Esophagus mucosa (tissue), 1 donor: ENCODE measurements at places on chromosomes 4 and X.
A peak's percentile ranks its signal among the peaks of the same experiment; 100 is the strongest.

DNA sequence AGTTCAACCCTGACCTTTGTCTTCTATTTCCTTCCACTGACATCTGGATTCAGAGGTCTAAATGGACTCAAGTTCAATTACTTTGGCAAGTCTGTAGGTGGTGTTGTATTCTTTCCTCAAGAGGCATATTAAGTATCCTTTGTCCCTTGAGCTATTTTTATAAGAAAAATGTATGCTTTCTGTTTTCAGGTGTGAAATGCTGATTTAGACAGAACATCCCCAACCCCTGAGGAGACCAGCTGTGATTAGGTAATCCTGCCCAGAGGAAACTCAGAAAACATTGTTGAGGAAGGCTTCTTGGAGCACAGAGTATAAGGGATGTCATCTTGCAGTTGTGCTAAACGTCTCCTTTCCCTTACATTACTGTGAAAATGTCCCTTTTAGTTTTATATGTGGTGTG lies 46.6 kb upstream of the EGFL6 start:
- no peak for ATAC-seq

DNA sequence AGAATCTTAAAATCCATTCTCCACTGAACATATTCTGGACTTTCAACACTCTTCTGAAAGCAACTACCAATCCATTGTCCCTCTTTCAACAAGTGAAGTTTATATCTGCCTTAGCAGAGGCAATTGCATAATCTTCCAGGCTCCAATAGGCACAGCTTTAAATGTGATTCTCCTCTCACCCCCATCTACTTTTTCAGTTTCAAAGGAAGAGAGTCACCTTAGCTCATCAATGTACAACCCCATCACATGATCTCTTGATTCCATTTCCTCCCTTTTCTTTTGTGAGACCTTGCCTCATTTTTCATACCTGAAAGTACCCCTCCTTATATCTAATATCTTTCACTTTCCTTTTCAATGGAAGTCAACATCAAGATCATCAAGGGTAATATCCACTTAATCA lies 921.7 kb upstream of the EPHA5 start:
- ATAC-seq, result no peak

- ATAC-seq, result no peak
Measured at GRCh38 chr4:144562019-144562705, 83.8 kb upstream of the HHIP start.

DNA sequence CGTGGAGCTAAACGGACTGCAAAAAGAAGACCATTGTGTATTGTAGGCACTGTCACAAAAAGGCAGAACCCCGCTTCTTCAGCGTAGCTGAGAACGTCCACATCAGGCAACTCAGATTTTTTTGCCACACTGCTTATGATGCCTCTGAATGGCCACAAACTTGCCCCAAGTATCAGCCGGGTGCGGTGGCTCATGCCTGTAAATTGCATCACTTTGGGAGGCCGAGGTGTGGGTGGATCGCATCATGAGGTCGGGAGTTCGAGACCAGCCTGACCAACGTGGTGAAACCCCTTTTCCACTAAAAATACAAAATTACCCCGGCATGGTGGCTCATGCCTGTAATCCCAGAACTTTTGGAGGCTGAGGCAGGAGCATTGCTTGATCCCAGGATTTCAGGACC lies 14.9 kb upstream of the IL3RA start:
- no peak for ATAC-seq

- ATAC-seq, result no peak
Measured at GRCh38 chr4:1208970-1209704, 36.8 kb upstream of the SPON2 start.

DNA sequence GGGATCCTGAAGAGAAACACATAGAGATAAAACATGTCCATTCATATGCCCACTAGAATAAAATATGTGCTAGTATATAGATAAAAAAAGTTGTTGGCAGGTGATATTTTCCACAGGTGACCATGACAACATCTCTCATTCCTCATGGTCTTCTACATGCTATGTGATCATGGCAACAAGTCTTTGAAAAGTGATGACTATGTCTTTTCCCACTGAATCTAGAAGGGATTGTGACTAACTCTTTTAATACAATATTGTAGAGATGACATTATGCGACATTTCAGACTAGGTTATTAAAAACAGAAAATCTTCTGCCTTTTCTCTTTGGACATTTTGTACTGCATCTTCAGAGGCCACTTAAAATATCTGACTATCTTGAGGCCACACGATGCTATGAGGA lies 126.0 kb upstream of the GABRA2 start:
- no peak for ATAC-seq

GRCh38 chrX:17415242-17415810 lies 40.3 kb downstream of the NHS start:
- ATAC-seq, result no peak

DNA sequence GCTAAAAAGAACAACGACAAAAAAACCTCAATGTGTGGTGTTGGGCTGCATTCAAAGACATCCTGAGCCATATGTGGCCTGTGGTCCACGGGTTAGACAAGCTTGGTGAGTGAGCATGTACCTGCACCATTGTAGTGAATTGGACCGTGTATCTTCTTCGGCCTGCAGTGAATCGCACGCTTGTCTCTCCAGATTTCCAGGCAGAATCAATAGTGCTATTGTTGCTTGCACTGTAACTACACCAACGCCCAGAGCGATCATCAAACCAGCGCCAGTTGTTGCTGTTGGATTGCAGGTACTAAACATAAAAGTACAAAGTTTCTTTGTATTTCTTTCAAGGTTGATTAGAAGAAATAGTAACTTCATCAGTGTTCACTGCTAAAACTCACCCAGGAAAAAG lies 101.6 kb downstream of the HUWE1 start:
- no peak for ATAC-seq

- no peak for ATAC-seq
Measured at GRCh38 chrX:136626237-136626636, 21.7 kb upstream of the CD40LG start.

GRCh38 chrX:10128386-10128785 lies 28.4 kb upstream of the CLCN4 start:
- ATAC-seq, result no peak

DNA sequence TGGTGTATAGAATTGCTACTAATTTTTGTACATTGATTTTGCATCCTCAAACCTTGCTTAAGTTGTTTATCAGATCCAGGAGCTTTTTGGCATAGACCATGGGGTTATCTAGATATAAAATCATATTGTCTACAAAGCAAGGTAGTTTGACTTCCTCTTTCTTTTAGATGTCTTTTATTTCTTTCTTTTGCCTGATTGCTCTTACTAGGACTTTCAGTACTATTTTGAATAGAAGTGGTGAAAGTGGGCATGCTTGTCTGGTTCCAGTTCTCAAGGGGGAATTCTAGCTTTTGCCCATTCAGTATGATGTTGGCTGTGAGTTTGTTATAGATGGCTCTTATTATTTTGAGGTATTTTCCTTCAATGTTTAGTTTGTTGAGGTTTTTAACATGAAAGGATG lies 187.9 kb upstream of the LCORL start:
- ATAC-seq, result no peak

DNA sequence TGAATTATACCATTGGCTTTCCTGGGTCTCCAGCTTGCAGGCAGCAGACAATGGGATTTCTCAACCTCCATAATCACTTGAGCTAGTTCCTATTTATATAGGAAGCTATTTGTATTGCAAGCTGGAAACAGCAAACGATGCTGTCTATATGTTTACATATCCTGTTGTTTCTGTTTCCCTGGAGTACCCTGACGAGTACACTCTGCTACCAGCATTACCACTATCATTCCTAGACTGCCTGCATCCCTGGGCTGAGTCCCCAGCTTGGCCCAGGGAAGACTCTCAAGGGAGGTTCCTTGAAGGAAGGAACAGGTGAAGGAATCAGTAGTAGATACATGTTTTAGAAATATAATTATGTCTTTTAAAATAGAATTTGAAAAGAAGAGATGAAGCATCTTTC lies 81.4 kb downstream of the EVC2 start:
- ATAC-seq, result no peak

DNA sequence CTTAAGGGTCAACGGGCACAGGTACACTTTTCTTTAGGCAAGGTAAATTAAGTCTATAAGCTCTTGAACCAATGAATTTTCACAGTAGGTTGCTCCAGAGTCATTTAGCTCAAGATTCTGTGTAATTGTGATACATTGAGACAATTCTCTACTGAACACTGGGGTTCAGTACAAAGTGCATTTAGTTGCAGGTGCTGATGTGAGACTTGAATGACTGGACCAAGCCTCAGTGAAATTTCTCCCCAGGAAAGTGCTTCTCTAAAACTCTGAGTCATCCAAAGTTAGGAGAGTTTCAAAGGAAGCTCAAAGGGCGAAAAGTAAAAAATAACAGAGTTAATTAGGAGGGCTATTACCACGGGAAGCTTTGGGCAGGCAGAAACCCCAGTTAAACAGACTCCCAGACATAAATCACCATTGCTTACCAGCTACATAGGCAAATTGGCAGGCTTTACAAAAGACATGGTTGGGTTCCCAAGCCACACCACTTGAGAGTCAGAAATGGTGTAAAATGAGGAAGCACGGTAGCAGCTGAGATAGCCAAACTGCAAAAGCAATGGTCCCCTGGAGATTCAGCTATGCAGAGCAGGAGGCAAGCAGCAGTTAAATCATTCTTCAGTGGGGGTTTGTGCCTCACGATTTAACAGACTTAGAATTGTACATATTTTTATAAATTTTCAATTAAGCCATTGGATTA lies 202.6 kb downstream of the PCDH19 start:
- ATAC-seq, result no peak

GRCh38 chr4:123421227-123421936 lies 24.8 kb downstream of the SPRY1 start:
- no peak for ATAC-seq

- peak; percentile 69 for ATAC-seq
Measured at GRCh38 chr4:93646233-93646930, 182.2 kb upstream of the ATOH1 start.

GRCh38 chrX:110175146-110175545 lies 142.7 kb downstream of the AMMECR1 start:
- no peak for ATAC-seq

DNA sequence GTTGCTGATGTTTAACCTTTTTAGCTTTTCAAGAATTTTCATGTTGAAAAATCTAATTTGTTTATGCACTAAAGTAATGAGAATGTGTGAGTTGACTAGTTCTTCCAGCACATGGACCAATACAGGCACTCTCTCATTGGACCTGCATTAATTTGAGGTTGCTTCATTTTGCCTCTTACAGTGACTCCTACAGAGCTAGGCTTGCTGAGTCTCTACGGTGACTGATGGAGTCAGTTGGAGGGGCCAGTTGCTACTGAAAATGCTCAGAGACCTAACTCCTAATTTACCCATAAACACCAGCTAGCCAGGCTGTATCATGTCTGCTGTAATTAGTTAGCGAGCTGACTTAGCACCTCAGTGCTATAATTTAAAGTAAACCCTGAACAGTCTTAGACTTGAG lies 10.9 kb downstream of the MTHFD2L start:
- no peak for ATAC-seq

DNA sequence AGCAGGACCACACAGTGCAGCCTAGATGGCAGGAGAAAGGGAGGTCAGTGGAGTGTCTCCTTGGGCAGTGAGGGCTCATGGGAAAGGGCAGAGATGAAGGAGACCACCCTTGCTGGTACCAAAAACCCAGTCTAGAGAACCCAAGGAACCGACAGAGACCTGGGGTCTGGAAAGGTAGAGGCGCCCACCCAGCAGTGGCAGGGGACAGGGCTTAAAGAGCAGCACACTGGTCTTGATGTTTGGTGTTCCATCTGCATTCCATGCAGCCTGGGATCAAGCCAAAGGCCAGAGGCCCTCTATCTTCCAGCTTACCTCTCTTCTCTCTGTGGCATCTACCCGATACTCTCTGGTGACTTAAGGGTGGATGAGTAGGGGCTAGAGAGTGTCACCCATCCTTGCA lies 127.5 kb downstream of the PJA1 start:
- ATAC-seq, result no peak

- no peak for ATAC-seq
Measured at GRCh38 chrX:134407065-134407376, 52.9 kb upstream of the HPRT1 start.

- ATAC-seq, result no peak
Measured at GRCh38 chr4:81460834-81461233, 10.9 kb downstream of the RASGEF1B start.

DNA sequence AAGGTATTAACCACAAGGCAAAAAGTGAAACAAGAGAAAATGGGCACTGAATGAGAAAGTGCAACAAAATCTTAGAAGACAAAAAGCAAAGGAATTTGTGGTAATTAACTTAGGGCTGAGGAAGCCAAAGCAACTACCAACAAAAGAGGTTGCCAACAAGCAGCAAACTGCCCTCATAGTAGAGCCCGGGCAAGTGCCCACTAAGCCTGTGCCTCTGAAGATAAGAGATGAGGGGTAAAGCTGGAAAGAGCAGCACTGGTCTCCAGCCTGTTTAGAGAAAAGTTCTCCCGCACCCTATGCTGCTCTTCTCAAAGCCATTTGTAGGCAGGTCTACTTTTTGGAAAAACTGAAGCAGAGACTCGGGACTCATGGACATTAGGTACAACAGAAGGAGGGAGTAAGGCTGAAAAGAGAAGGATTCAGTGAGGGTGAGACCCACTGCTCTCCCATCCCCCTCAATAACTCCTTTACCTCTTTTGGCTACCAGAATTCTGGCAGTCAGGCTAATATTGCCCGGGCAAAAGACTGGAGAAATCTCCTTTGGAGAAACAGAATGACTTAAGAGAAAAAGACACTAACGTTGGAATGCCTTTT lies 29.6 kb upstream of the KCNE5 start:
- no peak for ATAC-seq

DNA sequence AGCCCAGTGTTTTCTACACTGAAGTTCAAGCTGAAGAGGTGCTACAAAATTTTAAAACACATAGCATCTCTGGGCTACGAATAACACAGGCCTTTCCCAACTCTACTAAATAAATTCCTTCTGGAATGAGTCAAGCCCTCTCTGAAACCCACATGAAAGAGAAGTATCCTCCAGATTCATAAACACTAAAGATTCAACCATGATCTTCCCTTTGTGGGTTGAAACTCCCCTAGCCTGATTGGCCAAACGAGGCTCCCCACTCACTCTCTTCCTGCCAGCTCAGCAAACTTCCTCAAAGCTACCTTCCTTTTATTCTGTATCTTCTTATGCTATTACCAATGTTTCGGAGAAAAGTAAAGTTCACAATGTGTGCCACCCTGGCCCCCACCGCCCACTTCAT lies 95.4 kb downstream of the NKX6-1 start:
- ATAC-seq, result no peak

- peak; percentile 90 for ATAC-seq
Measured at GRCh38 chrX:44974451-44974850, 101.5 kb downstream of the KDM6A start.

GRCh38 chrX:97846718-97847237 lies 963.1 kb downstream of the RPA4 start:
- no peak for ATAC-seq

DNA sequence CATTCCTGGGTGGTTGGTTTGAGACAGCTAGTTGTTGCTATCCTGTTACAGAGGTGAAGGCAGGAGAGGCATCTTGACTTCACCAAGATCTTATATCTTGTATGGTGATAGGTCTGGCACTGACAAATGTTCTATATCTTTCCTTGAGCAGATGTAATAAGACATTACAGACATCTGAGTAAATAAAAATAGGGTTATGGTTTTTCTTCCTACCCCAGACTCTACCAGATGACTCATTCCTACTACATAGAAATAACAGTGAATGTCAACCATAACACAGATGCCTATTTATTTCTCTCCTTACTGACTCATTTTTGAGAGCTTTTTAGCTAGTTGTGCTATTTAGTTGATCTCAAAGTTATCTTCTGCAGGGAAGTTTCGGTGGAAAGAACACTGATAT lies 21.9 kb downstream of the HNRNPH2 start:
- ATAC-seq, result no peak

GRCh38 chr4:25656031-25656430 lies 380 bp downstream of the SLC34A2 start:
- no peak for ATAC-seq
